Activated T-helper 1 cell treated with anti-CD3 and anti-CD28 coated beads, Interleukin-12 subunit alpha, Interleukin-12 subunit beta, Interleukin-2, Interleukin-4 antibody, amounts not matched to agents 30 ng/mL and 10 ng/mL and 1 ng/mL, durations not matched to agents 14 hours and 24 hours and 36 hours (primary cell): ENCODE measurements at places on chromosomes 5 and 9.

DNA sequence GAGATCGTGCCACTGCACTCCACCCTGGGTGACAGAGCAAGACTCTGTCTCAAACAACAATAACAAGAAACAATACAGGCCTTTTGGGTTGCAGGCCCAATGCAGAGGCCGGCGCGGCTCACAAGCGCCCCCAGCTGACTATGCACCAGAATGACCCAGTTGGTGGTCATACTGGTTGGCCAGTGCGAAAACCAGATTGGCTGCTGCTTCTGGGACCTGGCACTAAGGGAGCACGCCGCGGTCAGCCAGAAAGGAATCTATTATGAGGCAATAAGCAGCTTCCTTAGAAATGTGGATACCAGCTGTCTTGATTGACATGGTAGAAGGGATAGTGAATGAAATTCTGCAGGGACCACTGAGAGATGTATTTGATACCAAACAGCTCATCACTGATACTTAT is 35.0 kb downstream of the RANBP17 start:
- no peak for DNase-seq

DNA sequence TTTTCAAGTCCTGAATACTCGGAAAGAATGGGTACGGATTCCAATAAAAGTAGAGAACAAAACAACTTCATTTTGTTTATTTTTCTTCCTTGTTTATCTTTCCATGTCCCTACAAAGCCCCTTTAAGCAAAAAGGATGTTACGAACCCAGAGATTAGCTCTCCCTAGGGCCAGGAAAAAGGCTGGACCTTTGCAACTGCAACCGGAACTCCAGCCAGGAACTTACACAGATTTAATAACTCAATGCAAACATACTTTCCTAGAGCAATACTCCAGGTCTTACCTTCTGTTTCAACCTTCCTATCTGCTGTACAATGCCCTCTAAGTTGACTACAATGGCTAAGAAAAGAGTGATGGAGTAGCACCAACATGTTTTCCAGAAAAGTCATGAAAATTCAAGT is 7.0 kb downstream of the DENND1A start:
- DNase-seq: no peak

GRCh38 chr9:89716559-89716958 is 111.7 kb downstream of the GADD45G start:
- no peak for DNase-seq

DNA sequence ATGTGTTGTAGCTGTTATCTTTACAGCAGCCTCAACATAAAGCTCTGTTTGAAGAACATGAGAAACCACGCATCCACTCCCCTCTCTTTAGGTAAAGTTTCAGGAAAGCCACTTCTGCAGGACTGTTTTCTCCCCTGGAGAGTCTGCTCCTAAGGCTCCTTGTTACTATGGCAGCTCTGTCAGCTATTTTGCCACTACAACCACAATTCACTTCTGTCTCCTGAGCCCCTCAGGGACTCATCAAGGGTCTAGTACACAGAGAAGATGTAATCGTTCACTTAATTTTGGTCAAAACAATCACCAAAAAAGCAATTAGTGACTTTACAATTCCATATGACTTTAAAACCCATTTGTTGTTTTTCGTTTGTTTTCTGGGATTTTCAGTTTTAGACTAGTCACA is 157.7 kb downstream of the FBN2 start:
- no peak for DNase-seq
